ENCODE measurements at places on chromosomes 2 and 18.

- no peak for DNase-seq
These were observed 10.9 kb downstream of the PTGR3 start for GRCh38 chr18:75198036-75198435.

GRCh38 chr2:232319067-232319802, 59.3 kb upstream of the ALPP start:
- no peak for DNase-seq

- DNase-seq, result no peak
These were observed 12.5 kb downstream of the GRP start for GRCh38 chr18:59232309-59233016.

GRCh38 chr2:120904830-120905234, 169.2 kb downstream of the GLI2 start:
- DNase-seq, result no peak

DNA sequence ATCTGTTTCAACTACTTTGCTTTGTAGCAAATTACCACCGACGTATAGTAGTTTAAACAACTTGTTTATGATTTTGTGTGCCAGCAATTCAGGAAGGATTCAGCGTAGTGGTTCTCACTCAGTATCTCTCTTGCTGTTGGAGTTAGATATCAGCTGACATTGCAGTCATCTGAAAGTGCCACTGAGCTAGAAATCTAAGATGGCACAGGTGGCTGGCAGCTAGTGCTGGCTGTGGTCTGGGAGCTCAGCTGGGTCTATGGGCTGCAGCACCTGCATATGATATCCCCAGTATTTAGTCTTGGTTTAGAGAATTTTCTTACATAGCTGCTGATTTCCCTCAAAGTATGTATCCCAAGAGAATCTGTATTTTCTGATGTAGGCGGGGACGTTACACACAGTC, 235.6 kb downstream of the SCG2 start:
- no peak for DNase-seq

DNA sequence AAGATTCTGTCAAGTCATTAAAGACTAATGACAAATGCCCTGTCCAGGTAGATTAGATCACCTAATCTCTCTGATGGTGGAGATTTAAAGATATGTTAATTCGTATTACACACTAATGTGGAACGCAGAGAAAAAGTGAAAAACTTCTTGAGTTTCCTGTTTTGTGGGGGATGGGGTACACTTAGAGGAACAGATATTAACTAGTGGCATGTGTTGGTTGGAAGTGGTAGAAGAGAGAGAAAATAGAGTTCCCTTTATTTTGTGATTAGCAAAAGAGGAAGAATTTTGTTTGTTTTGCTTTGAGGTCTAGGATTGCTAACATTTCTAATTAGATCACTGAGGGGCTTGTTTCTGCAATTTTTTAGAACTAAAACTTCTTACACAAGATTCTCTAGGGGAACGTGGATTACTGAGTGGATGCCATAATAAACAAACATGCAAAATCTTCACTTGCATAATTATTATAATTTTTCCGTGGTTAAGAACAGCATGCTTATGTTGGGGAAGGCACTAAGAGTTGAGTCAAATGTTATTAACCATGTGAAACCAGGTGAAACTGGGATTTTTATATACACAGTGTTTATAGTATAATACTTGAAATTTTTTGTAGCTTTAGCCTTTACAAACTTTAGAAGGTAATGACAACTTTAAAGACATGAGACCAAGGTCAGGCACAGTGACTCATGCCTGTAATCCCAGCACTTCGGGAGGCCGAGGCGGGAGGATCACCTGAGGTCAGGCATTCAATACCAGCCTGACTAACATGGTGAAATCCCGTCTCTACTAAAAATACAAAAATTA, 97.4 kb upstream of the STK17B start:
- DNase-seq, result no peak

GRCh38 chr2:239279508-239280295, 121.1 kb downstream of the HDAC4 start:
- DNase-seq, result no peak

- no peak for DNase-seq
These were observed 917 bp downstream of the MPPE1 start for GRCh38 chr18:11906926-11907874.

DNA sequence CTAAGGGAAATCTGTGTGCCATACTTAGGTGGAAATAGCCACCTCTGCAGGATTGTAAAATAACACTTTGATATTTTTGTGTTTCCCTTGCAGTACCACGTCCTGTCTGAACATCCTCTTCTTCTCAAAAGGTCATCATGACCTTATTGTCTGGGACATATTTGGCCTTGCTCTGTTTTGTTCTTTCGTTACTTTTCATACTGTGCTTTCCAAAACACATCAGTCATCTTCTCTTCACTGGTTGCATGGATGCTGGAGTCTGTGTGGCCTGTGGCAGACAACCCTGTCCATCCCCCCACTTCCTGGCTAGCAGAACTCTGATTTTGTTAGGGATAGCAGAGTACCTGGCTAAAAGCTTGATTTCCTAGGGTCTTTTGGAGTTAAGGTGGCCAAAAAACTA, 9.4 kb upstream of the GREB1 start:
- no peak for DNase-seq

GRCh38 chr2:155356250-155356649, 657.8 kb downstream of the KCNJ3 start:
- no peak for DNase-seq

- no peak for DNase-seq
These were observed 19.4 kb upstream of the MBP start for GRCh38 chr18:77151772-77152520.

- DNase-seq, result no peak
These were observed at the start of gene TWIST2 for GRCh38 chr2:238847841-238848690. Gene TWIST2 (plus strand): TSS chr2:238848085. CDS start chr2:238848216, 131 bp downstream.

DNA sequence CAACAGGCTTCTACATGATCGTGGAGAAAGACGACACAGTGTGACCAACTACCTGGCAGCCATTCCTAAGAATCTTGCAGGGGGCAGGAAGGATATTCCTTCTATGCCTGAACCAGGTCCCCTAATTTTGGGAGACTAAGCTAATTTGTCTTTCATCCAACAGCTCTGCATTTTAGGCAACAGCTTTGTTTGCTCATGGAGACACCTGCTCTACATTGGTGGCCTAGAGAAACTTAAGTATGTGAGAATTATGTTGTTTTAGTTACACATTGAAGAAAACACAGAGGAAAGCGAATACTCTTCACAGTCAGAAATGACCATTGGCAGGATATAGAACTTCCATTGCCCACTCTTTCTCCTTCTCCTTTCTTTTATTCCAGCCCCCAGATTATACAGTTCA, 75.2 kb downstream of the ASXL3 start:
- no peak for DNase-seq

GRCh38 chr2:222025881-222026271, 272.9 kb downstream of the PAX3 start:
- DNase-seq, result no peak

DNA sequence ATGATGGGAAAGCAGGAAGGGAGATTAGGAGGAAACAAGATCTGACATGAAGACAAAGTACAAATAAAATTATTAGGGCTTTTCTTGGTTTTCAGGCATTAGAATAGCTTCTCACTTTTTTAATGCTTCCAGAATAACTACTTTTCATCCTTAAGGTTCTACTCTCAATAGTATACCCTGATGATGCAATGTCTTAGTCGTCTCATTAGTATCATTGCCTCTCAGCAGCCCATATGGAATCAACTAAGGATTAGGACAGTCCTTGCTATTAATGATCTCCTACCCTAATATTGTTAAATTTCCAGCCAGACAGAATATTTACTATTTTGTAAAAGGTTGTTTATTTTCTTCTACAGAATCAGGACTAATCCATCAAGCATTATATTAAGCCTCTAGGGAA, 55.9 kb downstream of the RELCH start:
- no peak for DNase-seq

DNA sequence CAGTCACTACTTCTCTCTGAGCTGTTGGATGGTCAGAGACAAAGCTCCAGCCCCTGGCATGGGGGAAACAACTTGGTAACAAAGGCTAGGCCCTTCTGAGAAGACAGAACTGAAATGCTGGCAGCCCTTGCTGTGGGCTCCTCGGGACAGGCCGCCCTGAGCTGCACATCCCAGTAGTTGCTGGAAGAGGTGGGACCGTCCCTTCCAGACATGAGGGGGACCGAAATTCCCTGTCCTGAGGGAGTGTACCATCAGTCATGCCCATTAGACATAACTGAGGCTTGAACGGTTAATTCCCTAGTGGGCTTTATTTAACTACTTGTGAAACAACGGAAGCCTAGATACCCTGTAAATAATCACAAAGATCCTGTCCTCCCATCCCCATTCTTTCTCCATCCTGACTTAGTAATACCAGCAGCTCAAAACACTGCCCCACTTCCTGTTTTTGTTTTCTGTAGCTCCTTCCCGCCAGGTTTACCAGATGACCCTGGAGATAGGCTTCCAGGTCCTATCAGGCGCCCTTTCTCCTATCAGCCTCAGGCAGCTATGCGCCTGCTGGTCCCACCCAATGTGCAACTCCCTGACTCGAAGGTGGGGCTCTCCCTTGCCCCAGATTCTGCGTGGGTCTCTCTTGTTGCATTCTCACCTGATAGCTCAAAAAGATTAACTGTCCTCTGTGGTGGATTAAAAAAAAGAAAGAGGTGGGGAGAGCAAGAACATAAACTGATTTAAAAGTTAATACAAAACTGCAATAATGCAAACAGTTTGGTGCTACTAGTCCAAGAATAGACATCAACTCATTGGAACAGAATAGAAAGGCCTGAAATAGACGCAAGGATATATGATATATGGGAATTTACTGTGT, 37.0 kb upstream of the NT5DC4 start:
- no peak for DNase-seq

DNA sequence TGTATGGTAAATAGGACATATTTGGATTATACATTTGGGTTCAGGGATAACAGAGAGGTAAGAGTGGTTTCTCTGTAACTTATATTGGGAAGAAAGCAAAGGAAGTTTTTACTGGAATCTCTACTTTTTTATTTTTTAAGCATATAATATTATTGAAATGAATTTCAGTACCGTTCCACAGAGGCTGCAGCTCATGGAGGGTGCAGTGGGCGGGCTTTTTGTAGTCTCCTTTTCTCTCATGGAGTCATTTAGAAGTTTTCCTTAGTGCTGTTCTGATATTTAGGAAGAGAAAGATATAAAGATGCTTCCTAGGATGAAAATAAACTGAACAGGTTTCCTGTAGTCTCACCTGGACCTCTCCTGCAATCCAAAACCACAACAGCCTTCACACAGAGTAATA, 1153.3 kb upstream of the TMEFF2 start:
- no peak for DNase-seq

DNA sequence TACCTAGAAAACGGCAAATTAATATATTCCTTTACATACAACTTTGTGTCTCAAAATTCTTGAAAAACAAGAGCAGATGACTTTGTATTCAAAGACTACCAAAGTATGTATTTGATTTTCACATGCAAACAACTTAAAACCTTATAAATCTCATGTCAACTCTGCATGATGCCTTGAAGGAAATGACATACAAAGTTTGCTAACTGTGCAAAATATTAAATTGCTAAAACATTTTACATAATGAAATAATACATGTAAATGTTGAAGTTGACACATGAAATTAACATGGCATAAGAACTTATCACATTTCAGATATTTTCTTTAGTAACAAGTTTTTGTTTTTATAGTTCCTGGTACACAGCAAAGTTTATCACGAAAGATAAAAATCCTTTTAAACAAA, 20.8 kb upstream of the C2orf42 start:
- no peak for DNase-seq

GRCh38 chr2:148876202-148876594, 1.2 kb downstream of the KIF5C start:
- peak; percentile 20 for DNase-seq

DNA sequence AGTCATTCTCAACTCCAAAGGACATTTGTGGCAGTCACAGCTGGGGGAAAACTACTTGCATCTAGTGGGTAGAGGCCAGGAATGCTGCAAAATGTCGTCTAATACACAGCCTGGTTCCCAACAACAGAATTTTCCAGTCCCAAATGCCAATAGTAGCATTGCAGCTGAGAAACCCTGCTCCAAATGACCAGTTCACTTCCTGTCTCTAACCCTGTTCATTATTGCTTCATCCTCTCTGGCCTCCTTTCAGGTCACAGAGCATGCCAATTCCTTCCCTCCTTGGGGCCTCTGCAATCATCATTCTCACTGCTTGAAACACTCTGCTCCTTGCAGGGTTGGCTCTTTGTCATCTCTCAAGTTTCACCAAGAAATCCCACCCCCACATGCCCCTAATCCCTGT, 139.1 kb downstream of the IRS1 start:
- DNase-seq, result no peak

DNA sequence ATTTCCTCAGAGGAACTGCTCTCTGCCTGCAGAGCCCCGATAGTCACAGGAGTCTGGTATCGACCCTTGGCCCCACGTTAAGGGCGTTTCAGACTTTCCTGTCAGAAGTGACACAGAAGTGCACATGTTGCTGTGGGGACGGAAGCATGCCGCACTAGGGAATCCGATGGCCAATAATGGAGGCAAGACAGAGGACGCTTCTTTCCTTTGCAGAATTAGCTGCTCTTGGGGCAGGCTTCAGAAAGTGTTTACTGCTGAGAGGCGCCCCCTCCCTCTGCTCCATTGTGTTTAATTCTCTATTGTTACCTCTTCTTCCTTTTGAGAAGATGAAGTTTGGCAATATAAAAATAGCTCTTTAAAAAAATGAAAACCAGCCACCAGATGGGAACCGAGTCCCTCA, 118.6 kb upstream of the EML6 start:
- DNase-seq, result no peak

DNA sequence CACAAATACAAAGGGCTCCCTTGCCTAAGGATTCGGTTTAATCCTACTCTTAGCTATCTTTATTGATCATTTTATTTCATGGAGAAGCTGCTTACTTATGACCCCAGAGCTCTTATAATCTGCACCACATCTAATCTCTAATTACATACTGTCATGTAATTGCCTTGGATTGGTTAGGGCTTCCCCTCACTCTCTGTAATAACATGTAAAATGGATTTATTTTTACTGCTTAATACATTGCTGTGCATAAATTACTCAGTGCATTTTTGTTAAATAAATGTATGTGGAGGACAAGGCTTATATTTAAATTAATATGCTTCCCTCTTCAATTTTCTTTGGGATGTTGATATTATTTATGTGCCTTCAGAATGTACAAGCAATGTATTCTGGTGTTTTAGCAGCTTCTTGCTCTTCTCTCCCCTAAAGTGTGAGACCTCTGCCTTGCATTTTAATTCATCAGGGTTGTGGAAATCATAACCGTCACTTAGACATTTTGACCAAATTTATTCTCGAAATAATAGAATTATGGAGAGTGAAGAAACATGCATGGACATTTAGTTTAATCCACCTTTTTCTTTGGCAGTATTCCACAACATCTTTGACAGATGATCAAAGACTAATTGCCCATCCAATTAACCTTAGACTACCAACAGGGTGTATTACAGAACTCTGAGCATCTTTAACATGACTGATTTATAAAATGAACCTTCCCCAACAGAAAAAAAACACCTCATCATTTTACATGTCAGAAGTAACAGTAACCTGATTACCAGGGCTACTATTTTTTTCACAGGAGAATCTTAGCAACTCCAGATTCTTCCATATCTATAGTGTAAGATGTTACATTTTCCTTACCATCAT, 692.6 kb downstream of the LRRTM4 start:
- DNase-seq, result no peak

All from activated CD8-positive, alpha-beta memory T cell treated with anti-CD3 and anti-CD28 coated beads, Interleukin-2, amount 50 U/mL, for 4 hours (primary cell).